Cardiac muscle cell (in vitro differentiated cells and primary cell): ENCODE measurements at places on chromosomes 12 and 14.

DNA sequence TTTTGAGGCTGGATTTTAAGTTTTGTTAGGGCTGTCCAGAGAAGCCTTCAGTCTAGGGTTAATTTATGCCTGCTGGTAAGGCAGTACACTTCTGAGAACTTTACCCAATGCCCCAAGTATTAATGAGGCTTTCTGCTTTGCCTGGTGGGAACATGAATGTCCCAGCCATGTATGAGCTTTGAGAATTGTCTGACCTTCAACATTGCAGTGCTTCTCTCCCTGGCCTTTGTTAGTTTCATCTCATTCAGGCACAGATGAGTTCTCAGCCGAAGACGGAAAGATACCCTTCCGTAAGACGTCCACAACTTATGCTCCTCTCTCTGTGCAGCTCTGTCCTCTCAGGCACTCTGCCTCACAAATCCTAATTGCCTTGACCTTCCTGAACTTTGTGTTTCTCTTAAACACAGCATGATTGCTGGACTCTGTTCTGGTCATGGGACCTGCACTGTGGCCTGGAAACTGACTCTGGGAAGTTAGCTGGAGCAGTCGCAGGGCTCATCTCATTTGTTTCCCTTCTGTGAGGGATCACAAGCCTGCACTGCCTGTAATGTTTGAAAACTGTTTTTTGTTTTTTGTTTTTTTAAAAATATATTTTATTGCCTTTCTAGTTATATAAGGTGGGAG, 15.7 kb downstream of the CHPT1 start:
- no peaks in the 10 kb centered on the region for H3K27me3 ChIP-seq
- peak overlapping the region; percentile 66 for H3K27ac ChIP-seq
- no peak for DNase-seq
- H3K36me3 ChIP-seq = no peaks in the 10 kb centered on the region
- no peak overlapping the region for H3K4me3 ChIP-seq

DNA sequence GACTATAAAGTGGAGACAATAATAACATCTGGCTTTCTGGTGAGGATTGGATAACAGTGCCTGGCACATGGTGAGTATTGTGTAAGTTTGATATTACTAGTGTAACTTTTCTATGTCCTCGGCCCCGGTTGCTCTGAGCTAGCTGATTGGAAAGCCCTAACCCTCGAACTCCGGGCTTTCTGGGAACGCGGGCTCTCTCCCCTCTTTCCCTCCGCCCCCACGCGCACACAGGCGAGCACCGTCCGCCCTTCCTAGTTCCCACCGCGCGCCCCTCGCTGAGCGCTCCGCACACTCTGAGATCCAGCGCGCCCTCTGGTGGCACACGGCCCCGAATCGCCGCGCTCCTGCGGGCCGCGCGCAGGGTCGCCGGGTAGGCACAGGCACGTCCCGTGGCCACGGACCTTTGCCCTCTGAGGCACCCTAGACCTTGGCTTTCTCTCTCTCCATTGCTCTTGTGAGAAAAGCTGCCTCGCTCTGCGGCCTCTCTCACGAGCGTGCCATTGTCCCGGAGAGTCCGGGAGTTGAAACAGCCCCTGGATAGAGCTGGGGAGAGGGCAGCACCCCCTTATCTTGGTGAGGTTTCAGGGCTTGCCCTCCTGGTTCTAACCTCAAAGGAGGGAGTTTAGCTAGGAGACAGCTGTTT, 23.2 kb upstream of the ESRRB start:
- no peak overlapping the region for H3K27ac ChIP-seq
- H3K4me3 ChIP-seq = no peak overlapping the region
- no peaks in the 10 kb centered on the region for H3K36me3 ChIP-seq

DNA sequence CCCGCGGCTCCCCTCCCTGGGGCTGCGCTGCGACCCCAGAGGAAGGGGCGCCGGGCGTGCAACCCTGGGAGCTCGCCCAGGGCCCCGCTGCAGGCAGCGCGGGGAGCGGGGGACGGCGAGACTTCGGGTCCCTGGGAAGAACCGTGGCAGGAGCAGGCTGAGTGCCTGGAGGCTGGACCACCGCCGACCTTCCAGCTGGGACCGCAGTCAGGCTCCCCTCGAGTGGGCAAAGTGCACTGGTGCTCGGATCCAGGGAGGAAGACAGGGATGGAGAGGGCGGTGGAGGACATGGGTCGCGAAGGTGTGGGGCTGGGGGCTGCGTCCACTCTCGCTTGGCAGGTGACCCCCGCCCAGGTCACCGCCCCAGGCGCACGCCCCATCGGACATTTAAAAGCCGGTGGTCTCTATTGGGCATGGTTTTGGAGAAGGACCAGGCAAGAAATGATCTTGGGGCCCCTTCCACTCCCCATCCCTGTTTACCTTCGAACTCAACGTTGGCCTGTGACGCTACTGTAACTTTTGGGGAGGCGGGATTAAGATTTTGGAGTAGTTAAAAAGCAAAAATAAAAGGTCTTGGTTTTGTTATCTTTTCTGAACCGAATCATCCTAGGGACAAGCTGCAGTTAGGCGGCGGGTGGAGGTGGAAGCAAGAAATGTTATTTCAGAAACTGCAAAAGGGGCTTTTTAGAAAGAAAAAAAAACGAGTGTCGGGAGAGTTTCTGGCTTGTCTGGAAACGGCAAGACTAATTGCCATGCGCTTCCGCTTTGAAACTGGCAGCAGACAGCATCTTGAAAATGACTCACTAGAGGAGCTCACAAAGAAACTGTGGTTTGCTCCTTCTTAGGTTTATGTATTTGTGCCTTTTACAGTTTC, 1.0 kb downstream of the ELK3 start:
- DNase-seq = peak; percentile 57
- no peak overlapping the region for H3K27ac ChIP-seq
- no peaks in the 10 kb centered on the region for H3K27me3 ChIP-seq

- no peaks in the 10 kb centered on the region for H3K36me3 ChIP-seq
- no peak overlapping the region for H3K4me3 ChIP-seq
- H3K4me1 ChIP-seq = peaks cover 8% of the 10 kb centered on the region
- H3K27me3 ChIP-seq = no peaks in the 10 kb centered on the region
- peak; percentile 65 for DNase-seq
Measured at GRCh38 chr14:53542732-53543131, 389.6 kb upstream of the DDHD1 start.

DNA sequence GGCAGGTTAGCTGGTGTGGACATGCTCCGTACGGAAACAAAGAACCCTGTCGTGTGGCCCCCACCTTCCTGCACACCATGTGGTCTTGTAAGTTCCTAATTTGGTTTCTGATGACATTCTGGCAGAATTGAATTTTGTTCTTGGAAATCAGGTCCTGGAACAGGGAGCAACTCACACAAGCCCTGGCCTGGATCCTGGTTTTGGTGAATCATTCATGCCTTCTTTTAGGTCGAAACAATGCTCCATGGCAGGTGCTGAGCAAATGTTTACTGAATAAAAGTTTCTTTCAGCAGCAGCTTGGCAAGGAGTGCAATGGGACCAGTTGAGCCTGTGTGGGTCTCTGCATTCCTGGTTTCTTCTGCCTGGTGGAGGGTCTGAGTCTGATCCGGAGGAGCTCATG, 978.4 kb downstream of the BCL11B start:
- DNase-seq = no peak
- H3K4me3 ChIP-seq = no peak overlapping the region
- H3K4me1 ChIP-seq = no peaks in the 10 kb centered on the region
- no peaks in the 10 kb centered on the region for H3K27me3 ChIP-seq

DNA sequence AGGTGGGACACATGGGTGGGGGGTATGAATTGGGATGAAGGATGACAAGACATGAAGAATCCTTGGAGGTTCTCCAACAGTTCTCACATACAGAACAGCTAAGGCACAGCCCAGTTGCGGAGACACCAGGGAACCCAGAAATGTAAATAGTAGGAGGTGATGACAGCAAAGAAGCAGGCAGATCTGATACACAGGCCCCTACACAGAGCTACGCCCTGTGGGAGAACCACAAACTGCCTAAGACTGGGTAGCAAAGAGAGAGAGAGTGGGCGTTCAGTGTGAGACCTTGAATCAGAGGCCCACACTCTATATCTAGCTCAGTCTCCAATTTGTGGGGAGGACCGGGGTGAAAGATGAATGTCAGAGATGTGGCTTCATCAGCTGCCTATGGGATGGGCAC, 9.5 kb upstream of the NUMB start:
- H3K27me3 ChIP-seq = no peaks in the 10 kb centered on the region
- peaks cover 14% of the 10 kb centered on the region for H3K4me1 ChIP-seq
- DNase-seq = peak; percentile 50
- H3K4me3 ChIP-seq = no peak overlapping the region
- H3K27ac ChIP-seq = no peak overlapping the region

- H3K4me3 ChIP-seq = no peak overlapping the region
- no peak for DNase-seq
- no peaks in the 10 kb centered on the region for H3K4me1 ChIP-seq
Measured at GRCh38 chr12:76201758-76202157, 117.3 kb upstream of the NAP1L1 start.
